ENCODE measurements at places on chromosomes 7 and 10. TPM values are rescaled to one million over a fixed set of nuclear protein-coding genes. Genes with fewer than 3 reads are reported as not detected.

GIMAP2 gene
- total RNA-seq, result 3.8 TPM

CPA2 gene
- total RNA-seq, result not detected

PLAC9 gene
- total RNA-seq, result not detected

TMEM139 gene
- total RNA-seq, result 3.2 TPM

ABCB4 gene
- 3.1 TPM for total RNA-seq

LDB1 gene
- total RNA-seq, result 41.8 TPM

HOXA13 gene
- total RNA-seq, result 0.11 TPM

CPXM2 gene
- not detected for total RNA-seq

C7orf33 gene
- total RNA-seq, result not detected

FUOM gene
- total RNA-seq, result 56.1 TPM

NPY gene
- not detected for total RNA-seq

ZNF239 gene
- 1.7 TPM for total RNA-seq

GALNT17 gene
- total RNA-seq, result not detected

SH2D4B gene
- total RNA-seq, result 0.30 TPM

RBP3 gene
- total RNA-seq, result not detected

CRTAC1 gene
- not detected for total RNA-seq

SLC13A1 gene
- total RNA-seq, result not detected

CALML3 gene
- not detected for total RNA-seq

UCN3 gene
- total RNA-seq, result not detected

DENND2A gene
- total RNA-seq, result 8.3 TPM

GJC3 gene
- not detected for total RNA-seq

SEMA3E gene
- total RNA-seq, result 0.61 TPM

DLX6 gene
- total RNA-seq, result not detected
